ENCODE measurements at places on chromosomes 13 and 19.

- no peak for ATAC-seq
These were observed 14.9 kb downstream of the ZNF443 start for GRCh38 chr19:12425888-12426274.

- ATAC-seq: no peak
These were observed 2.0 kb upstream of the TSHZ3 start for GRCh38 chr19:31351056-31351854.

DNA sequence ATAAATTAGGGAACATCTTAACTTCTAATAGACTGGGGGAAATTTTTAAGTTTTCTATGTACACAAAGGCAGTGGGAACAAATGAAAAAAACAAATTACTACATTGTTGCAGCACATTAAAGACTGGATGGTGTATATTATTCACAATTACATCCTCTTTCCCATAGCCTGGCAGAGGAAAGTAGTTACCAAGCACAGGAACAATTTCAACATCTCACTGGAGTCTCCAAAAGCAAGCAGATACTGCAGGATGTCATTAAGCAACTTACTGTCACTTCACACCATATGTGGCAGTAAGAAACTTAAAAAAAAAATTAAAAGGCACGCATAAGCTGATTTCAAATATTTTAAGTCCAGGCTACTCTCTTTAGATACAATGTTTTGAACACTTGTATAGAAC, 6.4 kb upstream of the EFNB2 start:
- no peak for ATAC-seq

- no peak for ATAC-seq
These were observed 139.9 kb upstream of the RFC3 start for GRCh38 chr13:33678084-33678483.

- ATAC-seq: no peak
These were observed 38.9 kb downstream of the DACH1 start for GRCh38 chr13:71828117-71828516.

DNA sequence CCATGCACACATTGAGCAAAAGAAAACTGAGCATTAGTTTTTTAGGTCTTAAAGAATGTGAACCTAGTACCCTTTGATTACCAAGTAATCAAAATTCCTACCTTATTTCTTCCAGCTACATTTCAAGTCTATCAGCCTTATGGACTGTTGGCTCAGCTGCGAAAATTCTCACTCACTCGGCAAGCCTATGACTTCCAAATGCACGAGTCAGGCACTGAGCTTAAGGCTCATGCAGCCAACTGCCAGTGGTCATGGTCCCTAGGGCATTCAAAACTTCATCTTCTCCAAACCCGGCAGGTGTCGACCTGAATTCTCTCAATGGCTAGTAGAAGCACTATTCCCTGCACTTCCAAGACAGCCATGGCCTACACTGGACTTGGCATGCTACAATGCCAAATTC, 41.2 kb downstream of the RUBCNL start:
- no peak for ATAC-seq

- ATAC-seq: no peak
These were observed 102.8 kb downstream of the STARD13 start for GRCh38 chr13:33182729-33183128.

DNA sequence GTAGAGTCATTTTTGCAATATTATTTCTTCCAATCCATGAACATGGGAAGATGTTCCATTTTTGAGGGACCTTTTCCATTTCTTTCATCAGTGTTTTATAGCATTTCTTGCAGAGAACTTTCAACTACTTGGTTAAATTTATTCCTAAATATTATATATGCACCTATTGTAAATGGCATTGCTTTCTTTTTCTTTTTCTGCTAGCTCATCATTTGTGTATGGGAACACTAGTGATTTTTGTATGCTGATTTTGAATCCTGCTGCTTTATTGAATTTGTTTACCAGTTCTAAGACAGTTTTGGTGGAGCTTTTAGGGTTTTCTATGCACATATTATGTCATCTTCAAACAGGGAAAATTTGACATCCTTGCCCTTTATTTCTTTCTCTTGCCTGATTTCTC, 7.2 kb upstream of the CYP4F2 start:
- no peak for ATAC-seq

DNA sequence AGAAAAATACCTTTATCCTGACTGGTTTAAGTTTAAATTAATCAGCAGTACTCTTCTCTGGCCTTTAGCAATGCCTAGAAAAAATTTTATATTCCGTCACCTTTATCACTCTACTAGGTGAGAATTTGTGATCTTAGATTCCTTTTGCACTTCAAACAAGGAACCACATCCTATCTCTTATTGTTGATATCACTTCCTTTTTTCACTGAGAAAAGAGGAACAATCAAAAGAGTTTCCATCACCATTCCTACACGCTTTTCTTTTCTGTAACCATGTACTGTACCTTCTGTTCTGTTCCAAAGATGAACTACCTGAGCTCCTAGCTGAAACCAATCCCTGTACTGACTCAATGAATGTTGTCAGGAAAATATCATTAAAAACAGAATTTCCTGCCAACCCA, 1379.0 kb upstream of the MIR17HG start:
- ATAC-seq: no peak

DNA sequence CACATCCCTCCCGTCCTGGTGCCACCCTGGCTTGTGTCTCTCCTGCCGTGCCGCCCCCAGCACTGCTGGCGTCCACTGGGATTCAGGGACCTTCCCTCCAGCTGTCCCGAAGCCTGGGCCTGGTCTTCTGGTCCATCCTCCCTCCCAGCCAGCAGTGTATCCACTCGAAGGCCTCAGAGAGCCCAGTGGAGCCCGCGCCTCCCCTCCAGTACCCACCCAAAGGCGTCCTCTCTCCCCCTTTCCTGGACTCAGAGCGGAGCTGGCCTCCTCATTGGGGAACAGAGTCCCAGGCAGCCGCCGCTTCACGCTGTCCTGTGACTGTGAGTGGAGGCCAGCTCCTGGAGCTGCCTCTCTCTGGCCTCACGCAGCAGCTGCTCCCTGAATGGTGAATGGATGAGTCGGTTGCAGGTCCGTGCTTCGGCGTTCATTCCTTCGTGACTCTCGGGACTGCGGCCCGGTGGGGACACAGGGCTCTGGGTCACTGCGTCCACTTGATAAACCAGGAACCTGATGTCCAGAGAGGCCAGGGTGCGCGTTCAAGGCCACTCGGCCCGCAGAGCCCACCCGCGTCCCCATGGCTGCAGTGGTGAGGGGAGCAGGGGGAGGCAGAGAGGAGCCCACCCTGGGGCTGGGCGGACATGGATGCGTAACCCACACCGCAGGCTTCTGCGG, 12.1 kb downstream of the ONECUT3 start:
- no peak for ATAC-seq

- ATAC-seq: no peak
These were observed 198.6 kb downstream of the RGCC start for GRCh38 chr13:41655997-41656396.

GRCh38 chr13:44730851-44731250, 154.7 kb upstream of the TSC22D1 start:
- no peak for ATAC-seq

DNA sequence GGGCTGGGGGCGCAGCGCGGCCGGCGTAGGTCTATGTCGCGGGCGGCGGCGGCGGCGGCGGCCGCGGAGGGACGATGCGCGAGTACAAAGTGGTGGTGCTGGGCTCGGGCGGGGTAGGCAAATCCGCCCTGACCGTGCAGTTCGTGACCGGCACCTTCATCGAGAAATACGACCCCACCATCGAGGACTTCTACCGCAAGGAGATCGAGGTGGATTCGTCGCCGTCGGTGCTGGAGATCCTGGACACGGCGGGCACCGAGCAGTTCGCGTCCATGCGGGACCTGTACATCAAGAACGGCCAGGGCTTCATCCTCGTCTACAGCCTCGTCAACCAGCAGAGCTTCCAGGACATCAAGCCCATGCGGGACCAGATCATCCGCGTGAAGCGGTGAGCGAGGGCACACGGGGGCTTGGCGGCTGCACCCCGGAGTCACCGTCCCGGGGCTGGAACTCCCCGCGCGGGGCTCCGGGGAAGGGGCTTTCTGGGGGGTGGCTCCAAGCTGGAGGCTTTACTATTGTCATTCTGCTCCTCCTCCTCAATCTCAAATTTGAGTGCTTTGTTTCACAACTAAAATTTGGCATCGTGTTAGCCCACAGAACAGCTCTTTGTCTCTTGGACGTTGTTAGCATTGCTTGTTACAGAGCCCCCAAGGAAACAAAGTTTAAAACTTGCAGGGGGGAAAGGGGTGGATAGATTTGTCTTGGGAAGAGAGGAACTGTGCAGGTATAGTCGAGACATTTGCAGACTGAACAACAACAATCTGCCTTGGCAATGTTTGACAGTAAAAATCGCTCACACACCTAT, 630 bp downstream of the RAP2A start:
- ATAC-seq: no peak

GRCh38 chr13:38630780-38631179, 56.1 kb upstream of the FREM2 start:
- ATAC-seq: no peak

GRCh38 chr13:62706048-62706447, 1290.4 kb upstream of the PCDH20 start:
- no peak for ATAC-seq

GRCh38 chr19:47444388-47444821, 25.1 kb upstream of the MEIS3 start:
- ATAC-seq: no peak

GRCh38 chr13:110422913-110423688, 116.0 kb downstream of the COL4A2 start:
- ATAC-seq: no peak

DNA sequence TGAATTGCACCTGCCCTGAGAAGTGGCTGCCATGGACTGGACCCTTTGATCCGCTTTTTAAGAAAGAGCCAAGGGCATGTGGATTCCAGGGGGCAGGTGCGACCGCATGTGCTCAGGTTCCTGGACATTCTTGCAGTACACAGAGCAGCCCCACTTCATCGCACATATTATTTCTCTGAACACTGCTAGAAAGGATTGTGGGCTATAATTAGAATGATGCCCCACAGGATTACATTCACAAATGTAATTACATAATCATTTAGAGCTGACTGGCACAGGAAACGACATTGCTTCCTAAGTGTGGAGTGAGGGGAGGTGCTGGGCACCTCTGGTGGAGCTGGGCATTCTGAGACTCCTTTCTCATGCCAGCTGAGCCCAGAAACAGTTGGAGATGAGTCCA, 37.5 kb upstream of the VSTM2B start:
- ATAC-seq: no peak

DNA sequence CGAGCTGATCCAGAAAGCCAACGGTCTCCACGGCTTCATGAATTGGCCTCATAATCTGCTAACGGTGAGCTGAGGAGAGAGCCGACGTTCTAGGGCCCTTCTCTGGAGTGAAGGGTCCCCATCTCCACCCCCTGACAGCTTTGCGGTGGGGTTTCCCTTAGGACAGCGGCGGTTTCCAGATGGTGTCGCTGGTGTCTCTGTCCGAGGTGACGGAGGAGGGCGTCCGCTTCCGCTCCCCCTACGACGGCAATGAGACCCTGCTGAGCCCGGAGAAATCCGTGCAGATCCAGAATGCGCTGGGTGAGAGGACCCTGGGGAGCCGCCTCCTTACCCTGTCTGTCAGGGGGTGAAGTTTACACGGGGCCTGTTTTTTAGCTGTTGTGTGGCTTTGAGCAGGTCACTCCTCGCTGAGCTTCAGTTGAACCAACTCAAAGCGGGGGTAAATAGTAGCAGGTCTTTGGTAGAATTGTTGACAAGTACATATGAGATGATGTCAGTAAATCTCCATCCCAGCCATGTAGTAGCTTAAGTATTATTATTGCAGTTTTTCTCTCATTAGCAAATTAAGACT, 801 bp downstream of the QTRT1 start:
- peak; percentile 57 for ATAC-seq

DNA sequence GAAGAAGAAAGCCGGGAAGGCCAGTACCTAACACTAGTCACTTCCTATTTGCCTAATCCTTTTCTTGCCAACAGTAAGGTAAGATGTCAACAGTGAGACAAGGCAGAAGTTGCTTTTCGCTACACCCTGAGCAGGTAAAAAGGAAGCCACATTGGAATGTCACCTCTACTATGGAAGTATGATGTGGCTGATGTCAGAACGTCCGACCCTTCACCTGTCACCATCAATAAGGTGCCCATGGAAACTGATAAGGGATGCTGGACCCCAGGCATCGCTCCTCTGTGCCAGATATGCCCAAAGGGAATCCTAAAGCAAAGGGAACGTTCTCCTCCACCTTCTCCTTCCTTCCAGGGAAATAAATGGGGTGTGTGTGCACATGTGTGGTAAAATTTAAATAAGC, 34.3 kb downstream of the COL4A1 start:
- ATAC-seq: no peak

GRCh38 chr13:97492257-97492656, 58.3 kb downstream of the RAP2A start:
- no peak for ATAC-seq

- ATAC-seq: no peak
These were observed 1.2 kb downstream of the ZNF347 start for GRCh38 chr19:53157626-53158025.

GRCh38 chr13:23754997-23755396, 134.2 kb downstream of the MIPEP start:
- ATAC-seq: no peak

GRCh38 chr19:35608251-35608650, 4.3 kb upstream of the HAUS5 start:
- ATAC-seq: no peak

DNA sequence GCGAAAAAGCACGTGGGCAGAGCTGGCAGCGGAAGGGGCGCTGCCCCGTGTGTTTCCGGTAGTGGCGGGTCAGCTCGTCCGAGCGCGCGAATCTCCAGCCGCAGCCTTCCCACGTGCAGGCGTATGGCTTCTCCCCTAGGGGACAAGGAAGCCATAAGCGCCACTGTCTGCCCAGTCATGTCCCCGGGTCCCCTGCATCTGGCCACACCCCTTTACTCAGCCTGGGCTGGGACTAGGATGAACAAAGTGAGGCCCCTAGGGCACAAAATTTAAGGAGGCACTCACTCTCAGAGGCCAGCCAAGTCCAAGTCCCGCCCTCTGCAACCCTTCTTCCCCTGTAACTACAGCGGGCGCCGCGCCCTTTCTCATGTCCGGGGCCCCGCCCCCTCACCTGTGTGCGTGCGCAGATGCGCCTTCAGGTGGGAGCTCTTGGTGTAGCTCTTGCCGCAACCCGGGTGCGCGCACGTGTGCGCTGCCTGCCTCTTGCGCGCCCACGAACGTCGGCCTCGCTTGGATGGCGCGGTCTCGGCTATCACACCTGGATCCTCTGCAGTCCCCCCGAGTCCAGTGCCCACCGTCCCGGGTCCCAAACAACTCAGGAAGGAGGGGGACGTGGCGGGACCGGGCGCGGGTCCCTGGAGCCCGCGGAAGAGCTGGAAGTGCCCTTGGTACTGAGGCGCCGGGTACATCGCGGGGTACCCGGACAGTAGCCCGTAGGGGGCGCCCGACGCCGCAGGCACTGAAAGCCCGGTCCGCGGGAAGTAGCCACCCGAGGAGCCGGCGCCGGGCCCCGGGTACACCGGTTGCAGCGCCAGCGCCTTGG, 1.9 kb downstream of the KLF1 start:
- peak; percentile 69 for ATAC-seq

GRCh38 chr13:42396501-42396900, 124.5 kb downstream of the AKAP11 start:
- ATAC-seq: peak; percentile 88

GRCh38 chr19:1455002-1455335, 5.0 kb downstream of the APC2 start:
- ATAC-seq: peak; percentile 28

- ATAC-seq: no peak
These were observed 43.9 kb downstream of the TNFSF13B start for GRCh38 chr13:108313382-108313781.

All from stimulated activated memory B cell treated with anti-CD40 and anti-IgM and Interleukin-4, amounts not matched to agents 10 μg/mL and 1 μg/mL and 100 μg/mL, for 72 hours (primary cell).